Effector memory CD8-positive, alpha-beta T cell (primary cell): ENCODE measurements at places on chromosomes 2 and 18.
A peak's percentile ranks its signal among the peaks of the same experiment; 100 is the strongest.

GRCh38 chr2:18664421-18664820, 75.1 kb upstream of the NT5C1B start:
- no peaks in the 10 kb centered on the region for H3K27me3 ChIP-seq
- no peak overlapping the region for H3K4me3 ChIP-seq
- no peaks in the 10 kb centered on the region for H3K36me3 ChIP-seq
- no peak overlapping the region for H3K27ac ChIP-seq

- no peak overlapping the region for H3K27ac ChIP-seq
- H3K4me3 ChIP-seq: no peak overlapping the region
- H3K36me3 ChIP-seq: peaks cover 3% of the 10 kb centered on the region
- H3K4me1 ChIP-seq: peaks cover 4% of the 10 kb centered on the region
- H3K27me3 ChIP-seq: peaks cover 36% of the 10 kb centered on the region
Observed at GRCh38 chr2:221104361-221104811, 467.7 kb downstream of the EPHA4 start.

DNA sequence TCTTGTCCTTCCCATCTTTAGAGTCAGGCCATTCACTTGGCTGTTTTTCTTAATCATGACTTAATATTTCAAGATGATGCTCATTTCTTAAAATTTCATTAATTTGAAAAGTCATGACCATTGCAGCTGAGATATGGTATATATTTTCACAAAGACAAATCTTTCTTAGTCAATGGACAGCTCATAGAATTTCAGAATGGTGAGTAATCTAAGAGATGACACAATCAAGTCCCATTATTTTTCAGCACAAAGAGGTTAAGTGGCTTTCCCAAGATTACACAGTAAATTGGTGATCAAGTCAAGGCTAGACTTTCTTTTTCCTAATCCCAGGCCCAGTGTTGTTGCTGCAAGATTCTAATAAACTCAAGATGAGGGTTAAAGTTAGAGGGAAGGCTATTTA, 34.4 kb upstream of the NT5C1B start:
- H3K4me3 ChIP-seq: no peak overlapping the region
- H3K36me3 ChIP-seq: no peaks in the 10 kb centered on the region
- no peak overlapping the region for H3K27ac ChIP-seq
- no peaks in the 10 kb centered on the region for H3K27me3 ChIP-seq

DNA sequence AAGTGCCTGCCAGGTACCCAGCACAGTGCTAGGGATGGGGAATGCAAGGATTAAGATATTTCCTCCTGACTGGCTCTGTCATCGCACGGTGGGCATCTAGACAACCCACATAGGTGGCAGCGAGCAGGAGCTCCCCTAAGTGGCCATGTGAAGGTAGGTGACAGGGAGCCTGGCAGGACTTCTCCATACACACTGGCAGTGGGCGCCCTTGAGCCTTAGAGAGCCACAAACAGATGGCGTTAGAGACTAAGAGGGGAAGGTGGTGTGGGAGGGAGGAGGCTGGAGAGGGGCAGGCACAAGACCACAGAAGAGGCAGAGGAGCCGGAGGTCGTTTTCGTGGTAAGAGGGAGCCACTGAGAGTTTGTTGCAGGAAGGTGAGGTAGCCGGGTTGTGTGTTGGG, 15.2 kb downstream of the PRELID3A start:
- peaks cover 9% of the 10 kb centered on the region for H3K27me3 ChIP-seq
- no peaks in the 10 kb centered on the region for H3K4me1 ChIP-seq
- no peak overlapping the region for H3K27ac ChIP-seq
- no peaks in the 10 kb centered on the region for H3K36me3 ChIP-seq
- DNase-seq: no peak
- H3K4me3 ChIP-seq: no peak overlapping the region

DNA sequence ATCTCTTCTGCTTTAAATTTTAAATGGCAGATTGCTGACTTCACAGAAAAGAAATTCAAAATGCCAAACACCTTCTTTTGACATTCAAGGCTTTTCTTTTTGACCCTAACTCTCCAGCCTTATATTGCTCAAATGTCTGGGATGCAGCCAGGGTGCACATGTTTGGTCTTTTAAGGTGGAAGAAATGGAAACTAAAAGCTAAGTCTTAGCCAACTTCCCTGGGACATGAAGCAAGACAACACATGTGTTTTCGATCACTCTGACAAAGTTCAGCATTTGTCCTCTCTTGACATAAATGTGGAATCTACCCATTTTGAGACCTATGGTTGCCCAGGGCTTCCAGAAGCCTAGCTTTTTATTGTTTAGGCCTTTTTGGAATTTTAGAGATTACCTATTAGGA, 161.6 kb downstream of the RDH14 start:
- no peak for DNase-seq
- H3K27me3 ChIP-seq: peaks cover 7% of the 10 kb centered on the region
- no peaks in the 10 kb centered on the region for H3K36me3 ChIP-seq
- no peak overlapping the region for H3K4me3 ChIP-seq

- H3K36me3 ChIP-seq: peaks cover 2% of the 10 kb centered on the region
- H3K27me3 ChIP-seq: no peaks in the 10 kb centered on the region
- peaks cover 3% of the 10 kb centered on the region for H3K4me1 ChIP-seq
- no peak overlapping the region for H3K4me3 ChIP-seq
Observed at GRCh38 chr2:241904791-241905710, 35.5 kb downstream of the RTP5 start.

DNA sequence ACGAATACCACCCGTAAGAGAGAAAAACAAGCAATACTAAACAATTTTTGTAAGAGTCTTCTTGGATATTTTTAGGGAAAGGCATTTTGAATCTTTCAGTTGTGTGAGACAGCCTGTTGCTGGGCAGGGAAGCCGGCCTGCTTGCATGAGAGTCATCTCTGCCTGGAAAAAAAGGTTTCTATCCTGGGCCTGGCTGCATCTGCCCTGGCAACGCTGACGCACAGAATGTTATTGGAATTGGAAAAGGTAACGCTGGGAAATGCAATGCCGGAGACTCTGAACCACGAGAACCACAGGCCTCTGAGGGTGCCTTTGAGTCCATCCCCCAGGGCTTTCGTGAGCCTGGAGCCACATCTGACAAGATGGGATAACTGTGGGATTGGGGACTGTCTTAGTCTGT, 17.9 kb upstream of the NPAS2 start:
- H3K4me1 ChIP-seq: no peaks in the 10 kb centered on the region
- no peak overlapping the region for H3K4me3 ChIP-seq
- H3K36me3 ChIP-seq: no peaks in the 10 kb centered on the region
- peaks cover 14% of the 10 kb centered on the region for H3K27me3 ChIP-seq
- H3K27ac ChIP-seq: no peak overlapping the region

- no peak overlapping the region for H3K4me3 ChIP-seq
- peaks cover 14% of the 10 kb centered on the region for H3K4me1 ChIP-seq
- H3K27me3 ChIP-seq: no peaks in the 10 kb centered on the region
- peaks cover 80% of the 10 kb centered on the region for H3K36me3 ChIP-seq
- peak; percentile 68 for DNase-seq
Observed at GRCh38 chr18:45879681-45880655, 54.5 kb downstream of the SIGLEC15 start.

GRCh38 chr2:85905187-85905666, 16.4 kb upstream of the ST3GAL5 start:
- no peaks in the 10 kb centered on the region for H3K27me3 ChIP-seq
- H3K36me3 ChIP-seq: no peaks in the 10 kb centered on the region
- no peaks in the 10 kb centered on the region for H3K4me1 ChIP-seq
- no peak overlapping the region for H3K27ac ChIP-seq
- DNase-seq: no peak

DNA sequence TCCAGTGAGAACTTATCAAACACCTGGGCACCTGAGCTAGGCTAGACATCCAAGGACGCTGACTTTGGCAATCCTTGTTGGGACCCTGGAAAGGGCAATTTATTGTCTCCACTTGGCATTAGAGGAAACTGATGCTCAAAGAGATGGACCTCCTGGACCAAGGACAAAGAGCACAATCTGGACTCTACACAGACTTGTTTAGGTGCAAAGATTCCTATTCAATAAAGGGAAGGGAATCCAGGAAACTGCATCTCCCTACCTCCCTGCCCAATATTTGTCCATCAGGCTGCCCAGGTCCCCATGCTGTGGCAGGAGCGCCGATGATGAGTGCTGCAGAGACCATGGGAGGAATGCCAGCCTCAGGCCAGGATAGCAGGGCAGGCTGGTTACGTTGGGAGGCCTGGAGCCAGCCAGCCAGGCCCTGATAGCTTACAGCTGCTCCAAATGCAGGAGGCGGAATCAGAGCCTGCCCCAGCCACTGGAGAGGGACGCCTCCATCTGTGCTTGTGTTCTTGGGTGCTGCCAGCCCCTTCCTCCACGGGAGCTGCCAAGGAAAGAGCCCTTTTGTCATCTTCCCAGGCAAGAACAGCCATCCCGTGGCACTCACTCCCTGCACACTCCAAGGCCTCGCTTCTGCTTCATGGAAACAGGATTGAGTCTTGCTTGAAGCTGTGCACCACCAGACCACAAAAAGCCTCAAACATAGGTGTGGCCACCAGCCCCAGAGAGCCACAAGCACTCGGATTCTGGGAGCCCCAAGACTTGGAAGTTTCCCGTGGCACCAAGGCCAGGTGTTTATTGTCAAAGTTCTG, 60.0 kb downstream of the HS1BP3 start:
- H3K4me1 ChIP-seq: peaks cover 7% of the 10 kb centered on the region
- H3K4me3 ChIP-seq: no peak overlapping the region
- no peak overlapping the region for H3K27ac ChIP-seq
- DNase-seq: no peak

GRCh38 chr18:3983351-3983969, 471.6 kb downstream of the DLGAP1 start:
- no peaks in the 10 kb centered on the region for H3K36me3 ChIP-seq
- H3K4me1 ChIP-seq: peaks cover 9% of the 10 kb centered on the region
- H3K4me3 ChIP-seq: no peak overlapping the region

DNA sequence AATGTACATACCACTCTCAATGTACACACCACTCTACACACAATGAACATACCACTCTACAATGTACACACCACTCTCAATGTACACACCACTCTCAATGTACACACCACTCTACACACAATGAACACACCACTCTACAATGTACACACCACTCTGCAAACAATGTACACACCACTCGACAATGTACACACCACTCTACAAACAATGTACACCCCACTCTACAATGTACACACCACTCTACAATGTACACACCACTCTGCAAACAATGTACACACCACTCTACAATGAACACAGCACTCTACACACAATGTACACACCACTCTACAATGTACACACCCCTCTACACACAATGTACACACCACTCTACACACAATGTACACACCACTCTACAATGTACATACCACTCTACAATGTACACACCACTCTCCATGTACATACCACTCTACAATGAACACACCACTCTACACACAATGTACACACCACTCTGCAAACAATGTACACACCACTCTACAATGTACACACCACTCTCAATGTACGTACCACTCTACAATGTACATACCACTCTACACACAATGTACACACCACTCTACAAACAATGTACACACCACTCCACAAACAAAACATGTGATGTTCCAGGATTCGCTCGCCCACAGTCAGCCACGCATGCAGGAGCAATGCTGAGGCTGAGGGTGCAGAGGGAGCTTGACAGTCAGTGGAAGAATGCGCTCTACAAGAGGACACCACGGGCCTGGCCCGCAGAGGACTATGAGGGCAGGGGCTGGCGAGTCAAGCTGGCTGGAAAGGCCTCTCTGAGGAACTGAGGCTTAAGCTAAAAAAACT, 118.2 kb downstream of the HDAC4 start:
- H3K36me3 ChIP-seq: peaks cover 2% of the 10 kb centered on the region
- H3K27ac ChIP-seq: no peak overlapping the region
- DNase-seq: no peak
- H3K4me1 ChIP-seq: peaks cover 33% of the 10 kb centered on the region
- H3K27me3 ChIP-seq: no peaks in the 10 kb centered on the region
